ENCODE measurements at places on chromosomes 2 and 18.
A peak's percentile ranks its signal among the peaks of the same experiment; 100 is the strongest.

- peak; percentile 13 for DNase-seq
Measured at GRCh38 chr18:79607361-79607952, 72.1 kb upstream of the CTDP1 start.

- DNase-seq: no peak
Measured at GRCh38 chr18:36460324-36460850, 162.9 kb downstream of the FHOD3 start.

- no peak for DNase-seq
Measured at GRCh38 chr18:62372156-62372555, 47.0 kb downstream of the TNFRSF11A start.

- no peak for DNase-seq
Measured at GRCh38 chr2:88283886-88284592, 113.9 kb downstream of the THNSL2 start.

GRCh38 chr2:172484253-172484652, 56.9 kb downstream of the ITGA6 start:
- no peak for DNase-seq

GRCh38 chr2:145000376-145000775, 480.5 kb upstream of the ZEB2 start:
- DNase-seq: no peak

- DNase-seq: no peak
Measured at GRCh38 chr18:9818423-9818734, 67.4 kb upstream of the TXNDC2 start.

GRCh38 chr2:146912536-146912935, 932.3 kb upstream of the ACVR2A start:
- DNase-seq: no peak

DNA sequence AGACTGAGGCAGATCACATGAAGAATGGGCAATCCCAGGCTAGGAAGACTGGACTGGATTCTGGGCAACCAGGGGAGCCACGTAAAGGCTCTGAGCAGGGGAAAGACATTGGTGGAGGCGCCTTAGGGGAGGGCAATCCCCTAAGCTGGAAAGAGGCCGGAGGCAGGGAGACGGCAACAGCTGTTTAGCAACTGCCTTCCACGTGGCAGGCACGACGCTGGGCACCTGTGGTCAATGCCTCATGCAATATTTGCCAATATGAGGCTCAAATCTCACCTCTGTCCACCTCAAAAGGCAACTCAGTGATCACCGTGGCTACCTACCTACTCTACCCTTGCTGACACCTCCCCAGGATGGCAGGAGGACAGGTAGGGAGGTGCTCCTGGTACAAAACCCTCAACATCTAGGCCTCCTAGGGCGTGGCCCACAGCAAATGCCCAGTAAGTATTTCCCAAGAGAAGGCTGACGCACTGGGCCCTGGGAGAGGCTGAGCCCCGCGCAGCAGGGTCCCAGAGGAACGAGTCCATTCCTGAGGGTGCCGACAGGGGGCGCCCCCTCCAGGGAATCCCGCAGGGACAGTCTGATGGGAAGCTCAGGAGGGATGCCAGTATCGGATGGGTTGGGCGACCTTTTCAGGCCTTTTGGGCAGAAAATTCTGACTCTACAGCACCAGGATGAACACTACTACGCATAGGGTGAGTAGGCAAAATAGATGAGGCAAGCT, 8.9 kb downstream of the BOLA3 start:
- no peak for DNase-seq

DNA sequence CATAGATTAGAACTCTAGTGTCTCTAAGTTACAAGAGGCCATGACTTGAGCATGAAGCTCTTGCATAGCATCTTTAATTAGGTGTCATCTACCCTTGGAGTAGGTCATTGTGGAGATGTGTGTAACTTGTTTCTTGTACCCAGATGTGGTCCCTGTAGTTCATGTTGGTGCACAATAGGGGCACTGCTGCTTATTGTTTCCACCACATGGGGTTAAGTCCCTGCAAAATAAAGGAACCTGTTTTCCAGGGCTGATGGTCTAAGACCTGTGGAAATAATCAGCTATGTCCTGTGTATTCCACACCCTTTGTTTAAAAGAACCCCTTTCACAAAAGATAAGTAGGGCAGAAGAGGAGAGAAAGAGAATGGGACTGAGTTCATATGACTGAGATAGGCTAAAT, 28.6 kb downstream of the ASXL3 start:
- DNase-seq: no peak

Measured in right hindlimb (tissue), 1 donor.